Mammary epithelial cell (primary cell): ENCODE measurements at places on chromosomes 13 and 19. TPM values are rescaled to one million over a fixed set of nuclear protein-coding genes. Genes with fewer than 3 reads are reported as not detected.

- DNase-seq: peak; percentile 58
These were observed 11.8 kb upstream of the CSNK1G2 start for GRCh38 chr19:1929021-1929742.

GRCh38 chr13:108126056-108126455 lies 89.3 kb downstream of the LIG4 start:
- no peak for DNase-seq

FLT1 gene
- not detected in 2 replicates for total RNA-seq

OR10H1 gene
- total RNA-seq: not detected

DNA sequence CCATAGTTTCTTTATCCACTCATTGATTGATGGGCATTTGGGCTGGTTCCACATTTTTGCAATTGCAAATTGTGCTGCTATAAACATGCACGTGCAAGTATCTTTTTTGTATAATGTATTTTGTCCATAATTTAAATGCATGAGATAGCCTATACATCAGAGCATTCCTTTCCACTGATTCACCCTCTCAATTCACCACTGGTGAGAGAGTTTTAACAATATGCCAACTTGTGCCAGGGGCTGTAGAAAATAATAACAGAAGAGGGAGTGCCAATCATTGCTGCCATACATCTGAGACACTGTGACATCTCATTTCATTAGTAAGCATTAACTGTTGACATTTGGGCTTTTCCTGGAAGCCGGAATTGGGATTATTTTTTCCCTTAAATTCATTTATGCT lies 125.1 kb downstream of the RAP2A start:
- no peak for DNase-seq

GRCh38 chr13:62512194-62513141 lies 1096.8 kb upstream of the PCDH20 start:
- no peak for DNase-seq

VSIG10L gene
- total RNA-seq: 0.67 TPM
